AG08396 (cell line): ENCODE measurements at places on chromosomes 5 and 9.

DNA sequence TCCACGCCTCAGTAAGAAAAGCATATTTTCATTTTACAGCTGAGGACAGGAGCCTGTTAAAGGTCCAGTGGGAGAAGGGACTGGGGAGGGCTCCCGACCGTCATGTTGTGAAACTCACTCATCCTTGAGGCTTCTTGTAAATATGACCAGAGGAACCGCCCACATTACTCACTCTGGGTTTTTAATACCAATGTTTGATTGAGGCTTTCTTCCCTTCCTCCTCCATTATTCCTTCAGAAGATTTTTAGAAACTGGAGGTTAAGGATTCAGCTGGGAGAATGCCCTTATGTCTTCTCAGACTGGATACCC is 61.4 kb upstream of the GLRX start:
- DNase-seq = no peak

GRCh38 chr9:3238236-3238635 is 287.6 kb downstream of the RFX3 start:
- DNase-seq = peak; percentile 7

DNA sequence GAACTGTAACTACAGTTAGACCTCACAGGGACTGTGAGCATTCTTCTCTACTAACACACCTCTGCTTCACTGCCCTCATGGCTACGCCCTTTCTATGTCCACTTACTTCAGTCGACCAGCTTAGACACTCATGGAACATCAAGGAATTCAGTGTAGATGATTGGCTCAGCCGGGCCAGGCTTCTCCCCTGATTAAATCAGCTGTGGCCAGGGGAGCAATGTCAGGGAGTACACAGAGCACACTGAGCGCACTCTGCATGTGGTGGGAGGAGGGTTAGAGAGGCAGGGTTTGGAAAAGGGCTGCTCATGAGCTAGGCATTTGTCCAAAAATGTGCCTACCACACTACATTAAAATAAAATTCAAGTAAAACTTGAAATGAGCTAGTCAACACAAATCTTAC is 400.5 kb downstream of the ARRDC3 start:
- no peak for DNase-seq

GRCh38 chr5:33772380-33772897 is 119.4 kb downstream of the ADAMTS12 start:
- peak; percentile 34 for DNase-seq

GRCh38 chr5:169753795-169754194 is 116.7 kb downstream of the DOCK2 start:
- peak; percentile 35 for DNase-seq

GRCh38 chr5:147344861-147345260 is 110.0 kb downstream of the STK32A start:
- DNase-seq = no peak

- DNase-seq = no peak
These were observed 26.2 kb downstream of the INVS start for GRCh38 chr9:100125236-100125635.
